SK-N-MC (cell line): ENCODE measurements at places on chromosomes 6 and 20.

DNA sequence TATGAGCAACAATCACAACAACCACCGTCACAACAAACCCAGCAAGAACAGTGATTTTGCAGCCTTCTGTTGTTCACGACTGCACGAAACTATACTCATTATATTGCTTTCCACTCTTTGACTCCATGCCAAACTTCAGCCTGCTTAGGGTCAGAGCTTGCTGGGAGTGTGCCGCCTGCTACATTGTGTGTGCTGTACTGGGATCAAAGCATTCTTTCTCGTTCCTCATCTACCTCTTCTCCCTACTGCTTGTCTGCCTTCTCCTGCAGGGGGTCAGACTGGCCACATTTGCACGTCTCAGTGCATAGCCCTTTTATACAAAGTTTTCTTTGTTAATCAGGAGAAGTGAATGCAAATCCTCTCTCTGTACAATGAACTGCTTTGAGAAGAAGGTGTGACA, 401.6 kb upstream of the CITED2 start:
- DNase-seq: no peak

- DNase-seq: no peak
These were observed 225.3 kb upstream of the FAM83B start for GRCh38 chr6:54621285-54621684.

GRCh38 chr20:25338112-25339023, 52.3 kb downstream of the ABHD12 start:
- DNase-seq: no peak

DNA sequence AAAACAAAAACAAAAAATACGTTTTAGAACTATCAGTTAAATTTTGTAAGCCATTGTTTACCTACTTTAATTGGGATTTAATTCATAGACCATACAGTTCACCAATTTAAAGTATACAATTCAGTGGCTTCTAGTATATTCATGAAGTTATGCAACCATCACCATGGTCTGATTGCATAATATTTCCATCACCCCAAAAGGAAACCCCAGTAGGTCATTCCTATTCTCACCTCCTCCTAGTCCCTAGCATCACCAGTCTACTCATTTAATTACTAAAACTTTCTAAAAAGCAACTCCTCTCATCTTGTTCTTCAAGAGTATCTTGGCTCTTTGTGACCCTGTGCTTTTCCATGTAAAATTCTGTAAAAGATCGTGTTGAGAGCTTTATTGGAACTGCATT, 60.2 kb downstream of the ASXL1 start:
- DNase-seq: no peak

- DNase-seq: no peak
These were observed 8.9 kb downstream of the RING1 start for GRCh38 chr6:33217246-33217645.

- DNase-seq: no peak
These were observed at the start of gene ANKRD60 for GRCh38 chr20:58228484-58229197. Gene ANKRD60, minus strand, starts transcription at chr20:58228653. Its CDS starts 0 bp downstream, at chr20:58228653.
